ENCODE measurements at places on chromosomes 7 and 10. TPM values are rescaled to one million over a fixed set of nuclear protein-coding genes. Genes with fewer than 3 reads are reported as not detected.

Gene SPDYE2B
- not detected for total RNA-seq

- DNase-seq = no peak
Measured at GRCh38 chr7:83155407-83155806, 7.3 kb downstream of the PCLO start.

DNA sequence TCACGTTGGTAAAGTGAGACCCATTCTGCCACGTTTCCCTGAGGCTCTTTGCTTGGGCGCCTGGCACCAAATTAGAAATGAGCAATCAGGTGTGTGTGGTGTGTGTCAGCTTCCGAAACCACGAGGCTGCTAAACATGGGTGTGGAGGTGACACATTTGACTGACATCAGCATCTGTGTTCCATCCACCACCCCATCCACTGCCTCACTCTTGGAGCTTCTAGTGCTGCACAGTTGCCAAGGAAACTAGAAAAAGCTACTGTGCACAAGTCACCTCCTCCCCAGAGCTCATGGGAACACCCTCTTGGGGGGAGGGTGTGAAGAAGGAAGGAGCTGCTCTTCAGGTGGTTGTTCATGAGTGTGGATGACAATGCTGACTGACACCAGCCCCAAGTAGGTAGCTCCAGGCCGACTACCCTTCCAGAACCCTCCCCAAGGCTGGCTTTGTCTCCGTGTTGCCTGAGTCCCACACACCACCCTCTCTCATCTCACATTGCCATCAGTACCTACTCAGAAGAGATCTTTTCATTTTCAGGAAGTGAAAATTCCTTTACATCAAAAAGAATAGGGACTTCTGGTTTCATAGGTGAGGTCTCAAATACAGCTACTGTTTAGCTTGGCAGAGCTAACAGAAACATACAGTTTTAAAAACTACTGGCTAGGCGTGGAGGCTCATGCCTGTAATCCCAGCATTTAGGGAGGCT is 152.2 kb downstream of the TMEM178B start:
- no peak for DNase-seq

DNA sequence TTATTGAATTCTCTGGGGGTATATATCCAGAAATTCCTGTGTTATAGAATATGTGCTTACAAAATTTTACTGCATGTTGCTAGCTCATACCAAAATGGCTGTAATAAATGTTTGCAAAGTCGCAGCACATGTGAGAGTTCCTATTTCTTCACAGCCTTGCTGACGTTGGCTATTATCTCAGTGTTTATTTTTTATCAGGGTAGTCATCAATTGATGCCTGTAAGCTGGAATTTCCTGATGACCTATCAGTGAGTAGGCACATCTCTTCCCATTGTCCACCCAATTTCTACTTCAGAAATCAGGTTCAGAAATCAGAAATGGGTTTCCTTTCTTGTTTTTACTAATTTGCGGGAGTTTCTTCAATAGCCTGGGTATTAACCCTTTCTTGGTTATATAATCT is 268.1 kb upstream of the FZD8 start:
- no peak for DNase-seq

DNA sequence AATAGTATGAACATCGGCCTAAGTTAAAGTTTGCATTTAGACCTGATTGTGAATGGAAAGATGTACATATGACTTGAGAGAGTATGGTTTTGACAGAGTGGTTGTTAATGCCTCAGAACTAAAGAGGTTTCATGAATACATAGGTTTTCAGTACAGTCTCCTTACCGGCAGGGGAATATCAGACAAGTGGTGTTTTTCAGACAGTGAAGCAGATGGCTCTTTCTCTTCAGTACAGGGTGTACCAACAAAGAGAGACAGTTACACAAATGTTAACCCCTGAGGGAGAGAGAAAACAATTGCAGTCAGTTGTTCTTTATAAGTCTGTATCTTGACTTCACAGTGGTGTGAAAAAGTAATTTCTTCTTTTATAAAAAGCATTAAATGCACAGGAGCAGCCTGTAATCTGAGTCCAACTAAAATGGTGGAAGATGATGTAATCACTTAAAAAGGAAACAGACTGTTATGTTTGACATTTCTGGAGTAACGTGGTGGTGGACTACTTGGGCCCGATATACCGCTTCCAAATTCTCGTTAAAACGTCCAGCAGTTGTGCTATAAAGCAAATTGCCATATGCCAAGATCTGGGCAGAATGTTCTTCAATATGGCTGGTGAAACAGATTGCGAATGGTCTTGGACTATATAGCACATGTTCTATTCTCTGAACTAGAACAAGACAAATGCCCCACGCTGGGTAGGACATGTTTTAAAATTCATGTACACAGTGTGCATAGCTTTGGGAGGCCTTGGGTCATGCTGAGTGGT is 69.2 kb downstream of the SDK1 start:
- DNase-seq = no peak

DNA sequence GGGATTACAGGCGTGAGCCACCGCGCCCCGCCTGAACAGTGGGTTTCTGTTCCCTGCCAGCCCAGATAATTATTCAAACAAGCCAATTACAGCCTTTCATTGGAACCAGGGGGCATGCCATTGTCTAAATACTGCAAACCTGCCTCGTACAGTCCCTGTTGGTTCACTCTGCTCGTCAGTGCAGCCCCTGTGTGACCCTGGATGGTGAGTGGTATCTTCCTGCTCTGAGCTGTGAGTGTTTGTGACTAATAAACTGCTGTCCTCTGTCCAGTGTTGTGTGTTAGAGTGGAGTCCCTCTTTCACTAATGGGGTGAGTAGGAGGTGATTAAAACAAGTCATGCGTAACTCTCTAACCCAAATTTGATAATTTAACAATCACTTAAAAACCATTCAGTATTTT is 176.5 kb upstream of the FAM3C start:
- no peak for DNase-seq

Data from naive thymus-derived CD4-positive, alpha-beta T cell (primary cell).